ENCODE measurements at places on chromosomes 5 and 9. TPM values are rescaled to one million over a fixed set of nuclear protein-coding genes. Genes with fewer than 3 reads are reported as not detected.

BRINP1 gene
- total RNA-seq = not detected

MAMDC2 gene
- total RNA-seq = 107 TPM

- no peaks in the 10 kb centered on the region for H3K4me1 ChIP-seq
- no peak overlapping the region for H3K4me3 ChIP-seq
- no peaks in the 10 kb centered on the region for H3K27me3 ChIP-seq
- DNase-seq = no peak
- no peak overlapping the region for H3K27ac ChIP-seq
Observed at GRCh38 chr9:83147315-83148149, 84.6 kb upstream of the RASEF start.

DNA sequence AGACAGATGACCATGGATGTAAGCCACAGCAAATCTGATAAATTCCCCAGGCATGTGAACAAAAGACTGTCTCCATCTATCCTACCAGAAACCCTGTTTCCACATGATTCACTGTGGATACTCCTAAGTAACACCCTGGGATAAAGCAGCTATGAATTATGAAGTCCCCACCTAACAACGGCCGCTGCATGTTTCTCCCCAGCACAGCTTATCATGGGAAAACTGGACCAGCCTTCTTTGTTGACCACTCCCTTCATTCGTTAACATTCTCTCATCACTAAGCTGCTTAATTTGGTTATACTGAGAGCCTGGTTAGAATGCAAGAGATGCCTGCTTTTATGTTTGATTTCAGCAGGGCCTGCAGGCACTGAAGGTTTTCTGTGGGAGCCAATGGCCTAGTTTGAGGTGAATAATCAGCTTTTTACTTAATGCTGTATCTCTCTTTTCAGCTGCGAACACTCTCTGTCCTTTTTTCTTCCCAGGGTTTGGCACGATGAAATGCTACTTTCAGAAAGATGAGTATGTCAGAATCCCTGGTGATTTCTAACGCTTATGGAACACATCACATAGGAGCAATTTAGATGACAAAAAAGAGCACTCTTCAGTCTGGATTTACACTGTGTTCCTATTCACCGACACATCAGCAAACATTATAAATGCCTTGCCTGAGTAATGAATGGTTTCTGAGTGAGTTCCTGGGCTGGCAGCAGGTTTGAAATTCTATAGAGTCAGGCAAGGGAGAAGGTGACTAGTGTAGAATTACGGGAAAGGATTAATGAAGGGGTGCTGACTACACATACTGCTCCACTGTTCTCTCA lies 318.4 kb upstream of the ZNF608 start:
- H3K4me1 ChIP-seq = no peaks in the 10 kb centered on the region
- DNase-seq = no peak
- no peak overlapping the region for H3K4me3 ChIP-seq
- H3K36me3 ChIP-seq = no peaks in the 10 kb centered on the region
- H3K27me3 ChIP-seq = no peaks in the 10 kb centered on the region
- H3K27ac ChIP-seq = no peak overlapping the region

ARL14EPL gene
- not detected for total RNA-seq

- H3K27ac ChIP-seq = no peak overlapping the region
- H3K27me3 ChIP-seq = no peaks in the 10 kb centered on the region
- DNase-seq = no peak
- H3K4me3 ChIP-seq = no peak overlapping the region
- H3K36me3 ChIP-seq = no peaks in the 10 kb centered on the region
Observed at GRCh38 chr5:33788922-33789566, 102.7 kb downstream of the ADAMTS12 start.

All from sigmoid colon (tissue), 7 donors.